Stimulated activated CD4-positive, alpha-beta T cell treated with anti-CD3 and anti-CD28 coated beads, Interleukin-4, amount 100 ng/mL, for 4 hours (primary cell): ENCODE measurements at places on chromosomes 13 and 19.

GRCh38 chr13:101085551-101085950 is 330.8 kb downstream of the NALCN start:
- DNase-seq, result no peak

DNA sequence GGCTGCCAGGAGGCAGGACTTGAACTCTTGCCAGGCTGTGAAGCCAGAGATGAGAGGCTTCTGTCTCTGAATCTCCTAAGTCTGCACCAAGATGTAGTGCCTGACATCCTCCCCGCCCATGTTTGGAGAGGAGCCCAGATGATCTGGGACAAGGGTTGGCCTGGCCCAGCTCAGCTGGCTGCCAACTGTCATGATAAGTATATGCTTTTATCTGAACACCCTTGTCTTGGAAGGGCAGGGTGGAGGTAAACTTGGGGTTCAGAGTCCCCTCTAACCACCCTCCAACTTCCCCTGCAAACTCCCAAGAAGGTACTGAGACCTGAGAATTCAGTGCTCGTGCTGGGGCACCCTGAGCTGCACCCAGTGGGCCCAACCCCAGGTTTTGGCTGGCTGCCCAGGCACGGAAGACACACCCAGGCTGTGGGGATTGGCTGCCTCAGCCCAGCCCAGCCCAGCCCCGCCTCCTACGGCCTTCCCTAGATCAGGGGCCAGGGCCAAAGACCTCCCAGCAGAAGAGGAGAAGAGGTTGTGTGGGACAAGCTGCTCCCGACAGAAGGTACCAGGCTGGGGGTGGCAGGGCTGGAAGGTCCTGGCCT is at the start of gene CYP4F12:
CYP4F12 (plus strand) TSS at position 508 of the 596 bp plus-strand sequence. CDS start 443 bp downstream, outside the sequence.
- DNase-seq, result peak; percentile 12

DNA sequence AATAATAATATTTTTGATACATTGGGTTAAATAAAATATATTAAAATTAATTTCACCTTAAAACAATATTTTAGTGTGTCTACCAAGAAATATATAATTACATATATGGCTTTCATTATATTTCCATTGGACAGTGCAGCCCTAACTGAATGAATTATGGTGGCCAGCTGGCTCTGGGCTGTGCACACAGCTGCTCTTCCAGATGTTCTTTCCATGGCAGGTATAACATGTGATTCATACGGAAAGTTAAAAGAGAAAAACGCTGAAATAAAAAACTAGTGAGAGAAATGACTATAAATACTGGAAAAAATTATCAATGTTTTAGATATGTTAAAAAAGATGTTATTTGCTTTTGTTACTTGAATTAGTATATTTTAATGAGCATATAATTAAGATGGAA is 216.3 kb downstream of the RGCC start:
- no peak for DNase-seq

DNA sequence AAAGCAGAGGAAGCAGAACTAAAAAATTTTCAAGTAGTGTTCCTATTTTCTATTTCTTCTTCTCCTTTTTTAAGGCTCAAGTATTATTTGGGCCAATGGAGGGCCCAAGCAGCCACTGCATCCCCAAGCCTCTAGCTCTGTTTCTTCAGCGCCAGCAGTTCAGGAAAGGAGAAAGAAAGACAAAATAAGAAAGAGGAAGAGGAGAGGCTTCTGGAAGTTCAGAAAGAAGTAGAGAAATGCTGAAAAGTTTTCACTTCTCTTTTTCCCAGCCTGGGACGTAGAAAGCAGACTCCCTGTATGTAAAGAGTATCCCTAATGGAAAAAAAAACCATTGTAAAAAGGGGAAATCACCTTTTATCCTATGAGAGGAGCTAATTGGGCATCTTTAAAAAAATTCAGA is 165.5 kb upstream of the KLF12 start:
- DNase-seq, result no peak

- DNase-seq, result no peak
These were observed 17.3 kb downstream of the NUFIP1 start for GRCh38 chr13:44971656-44972595.

DNA sequence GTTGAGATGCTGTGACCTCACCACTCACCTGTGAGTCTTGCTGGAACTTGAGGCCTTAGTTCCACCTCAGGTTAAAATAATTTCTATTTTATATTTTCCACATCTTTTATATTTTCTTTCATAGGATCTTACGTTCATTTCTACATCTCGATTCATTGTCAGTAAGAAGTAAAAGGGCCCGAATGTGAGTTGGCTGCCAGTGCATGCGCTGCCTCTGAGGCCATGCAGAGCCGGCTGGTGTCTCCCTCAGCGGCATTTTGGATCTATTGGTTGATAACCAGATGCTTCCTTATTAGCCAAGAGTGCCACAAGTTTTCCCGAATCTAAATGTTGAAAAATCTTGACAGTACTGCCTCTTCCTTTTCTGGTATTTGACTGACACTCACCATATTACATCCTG is 347.3 kb downstream of the TEX29 start:
- DNase-seq, result no peak

GRCh38 chr19:17441241-17442021 is 7.0 kb downstream of the TMEM221 start:
- peak; percentile 9 for DNase-seq

- DNase-seq, result no peak
These were observed 24.2 kb downstream of the ZNF829 start for GRCh38 chr19:36891768-36892357.

- DNase-seq, result no peak
These were observed 10.0 kb downstream of the SLC7A9 start for GRCh38 chr19:32859591-32859990.

DNA sequence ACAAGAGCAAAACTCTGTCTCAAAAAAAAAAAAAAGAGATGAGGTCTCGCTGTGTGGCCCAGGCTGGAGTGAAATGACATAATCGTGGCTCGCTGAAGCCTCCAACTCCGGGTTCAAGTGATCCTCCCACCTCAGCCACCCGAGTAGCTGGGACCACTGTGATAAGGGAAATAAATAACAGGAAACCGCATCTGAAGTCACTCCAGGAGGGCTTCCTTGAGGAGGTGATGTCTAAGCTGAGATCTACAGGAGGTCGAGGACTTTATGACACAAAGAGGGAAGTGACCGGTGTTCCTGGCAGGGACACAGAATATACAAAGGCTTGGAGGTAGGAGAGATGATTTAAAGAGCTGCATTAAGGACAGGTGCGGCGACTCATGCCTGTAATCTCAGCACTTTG is 8.9 kb upstream of the NR2F6 start:
- no peak for DNase-seq

DNA sequence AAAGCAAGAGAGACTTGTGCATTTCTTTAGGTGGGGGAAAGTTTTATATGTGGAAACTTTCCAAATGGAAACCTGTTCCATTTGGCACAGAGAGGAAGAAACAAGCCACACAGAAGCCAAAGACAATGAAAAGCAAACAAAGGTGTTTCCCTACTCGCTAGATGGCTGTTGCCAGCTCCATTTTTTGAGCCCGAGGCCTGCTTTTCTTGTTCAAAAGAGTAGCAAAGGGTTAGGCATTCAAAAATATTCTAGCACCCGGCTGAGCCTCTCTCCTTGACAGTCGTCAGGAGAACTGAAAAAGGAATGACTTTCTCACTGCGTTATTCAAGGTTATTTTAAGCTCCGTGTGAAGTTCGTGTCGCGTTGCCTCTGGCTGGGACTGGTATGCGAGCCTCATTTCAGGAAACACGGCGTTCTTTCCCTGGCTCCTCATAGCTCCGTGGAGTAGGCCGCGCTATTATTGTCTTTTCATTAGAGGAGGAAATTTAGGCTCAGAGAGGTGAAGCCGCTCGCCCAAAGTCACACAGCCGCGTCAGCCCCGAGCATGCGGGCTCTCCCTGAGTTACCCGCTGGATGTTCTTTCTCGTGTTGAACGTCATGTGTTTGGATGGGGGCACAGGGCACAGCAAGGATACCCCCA is 7.6 kb downstream of the TRPM4 start:
- no peak for DNase-seq

- DNase-seq, result no peak
These were observed 59.4 kb upstream of the WASF3 start for GRCh38 chr13:26497968-26498511.

DNA sequence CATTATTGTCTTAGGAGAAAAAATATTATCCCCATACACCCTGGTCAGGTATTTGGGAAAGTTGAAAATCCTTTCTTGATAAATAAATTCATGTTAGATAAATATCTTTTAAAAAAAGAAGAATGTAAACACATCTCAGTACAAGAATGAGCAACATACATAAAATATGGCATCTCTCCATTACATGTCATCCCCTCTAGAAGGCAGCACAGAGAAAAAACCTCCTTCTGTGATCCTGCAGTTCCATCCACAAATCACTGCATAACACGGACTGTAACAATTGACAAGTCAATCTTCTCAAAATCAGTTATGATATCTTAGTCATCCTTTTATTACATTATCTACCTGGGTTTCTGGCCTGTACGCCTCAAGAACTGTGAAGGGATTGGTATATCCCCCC is 683.9 kb upstream of the KLHL1 start:
- no peak for DNase-seq

DNA sequence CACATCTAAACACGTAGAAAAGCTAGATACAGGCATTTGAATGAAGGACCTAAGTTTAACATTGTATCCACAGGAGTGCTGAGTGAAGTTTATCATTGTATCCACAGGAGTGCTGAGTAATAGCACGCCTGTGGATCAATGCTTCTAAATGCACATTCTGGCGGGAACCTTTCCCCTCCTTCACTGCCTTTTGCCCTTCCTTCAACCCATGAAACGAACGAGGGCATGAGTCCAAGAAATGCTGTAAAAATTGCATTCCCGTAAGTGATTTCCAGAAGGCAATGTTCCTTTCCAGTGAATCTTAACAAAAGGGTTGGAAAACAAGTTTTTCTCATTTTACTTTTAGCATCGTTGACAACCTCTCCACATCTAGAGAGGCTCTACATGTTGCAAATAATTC is 88.1 kb downstream of the ZDHHC20 start:
- DNase-seq, result no peak

DNA sequence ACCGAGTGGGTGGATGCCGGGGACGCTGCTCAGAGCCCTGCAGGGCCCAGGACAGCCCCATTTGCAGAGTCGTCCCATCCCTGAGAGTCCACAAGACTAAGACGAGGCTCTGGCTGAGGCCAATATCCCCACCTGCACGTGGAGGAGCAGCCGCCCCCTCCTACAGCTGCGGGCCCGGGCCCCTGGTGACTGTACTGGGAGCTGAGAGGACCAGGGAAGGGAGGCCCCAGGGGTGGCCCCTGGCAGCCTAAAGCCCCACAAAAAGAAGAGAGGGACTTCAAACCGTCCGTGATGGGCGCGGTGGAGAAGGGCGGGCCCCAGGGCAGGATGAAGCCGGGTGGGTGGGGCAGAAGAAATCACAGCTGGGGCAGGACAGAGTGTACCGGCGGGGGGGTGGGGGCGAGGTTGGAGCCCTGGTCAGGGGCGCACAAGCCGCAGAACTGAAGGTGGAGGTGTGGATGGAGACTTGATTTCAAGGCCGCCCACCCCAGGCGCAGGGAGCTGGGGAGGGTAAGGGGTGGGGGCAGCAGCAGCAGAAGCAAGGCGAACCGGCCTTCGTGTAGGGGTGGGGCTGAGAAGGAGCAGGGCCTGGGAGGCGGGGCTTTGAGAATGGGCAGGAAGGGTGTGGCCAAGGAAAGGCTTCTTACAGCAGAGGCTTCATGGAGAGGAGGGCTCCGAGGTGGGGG is 12.9 kb downstream of the CFD start:
- peak; percentile 62 for DNase-seq

GRCh38 chr13:98528663-98529064 is 48.2 kb downstream of the STK24 start:
- no peak for DNase-seq

GRCh38 chr19:38250821-38251563 is 5.2 kb downstream of the PPP1R14A start:
- no peak for DNase-seq

- no peak for DNase-seq
These were observed 33.9 kb upstream of the NPAS1 start for GRCh38 chr19:46985542-46986415.

DNA sequence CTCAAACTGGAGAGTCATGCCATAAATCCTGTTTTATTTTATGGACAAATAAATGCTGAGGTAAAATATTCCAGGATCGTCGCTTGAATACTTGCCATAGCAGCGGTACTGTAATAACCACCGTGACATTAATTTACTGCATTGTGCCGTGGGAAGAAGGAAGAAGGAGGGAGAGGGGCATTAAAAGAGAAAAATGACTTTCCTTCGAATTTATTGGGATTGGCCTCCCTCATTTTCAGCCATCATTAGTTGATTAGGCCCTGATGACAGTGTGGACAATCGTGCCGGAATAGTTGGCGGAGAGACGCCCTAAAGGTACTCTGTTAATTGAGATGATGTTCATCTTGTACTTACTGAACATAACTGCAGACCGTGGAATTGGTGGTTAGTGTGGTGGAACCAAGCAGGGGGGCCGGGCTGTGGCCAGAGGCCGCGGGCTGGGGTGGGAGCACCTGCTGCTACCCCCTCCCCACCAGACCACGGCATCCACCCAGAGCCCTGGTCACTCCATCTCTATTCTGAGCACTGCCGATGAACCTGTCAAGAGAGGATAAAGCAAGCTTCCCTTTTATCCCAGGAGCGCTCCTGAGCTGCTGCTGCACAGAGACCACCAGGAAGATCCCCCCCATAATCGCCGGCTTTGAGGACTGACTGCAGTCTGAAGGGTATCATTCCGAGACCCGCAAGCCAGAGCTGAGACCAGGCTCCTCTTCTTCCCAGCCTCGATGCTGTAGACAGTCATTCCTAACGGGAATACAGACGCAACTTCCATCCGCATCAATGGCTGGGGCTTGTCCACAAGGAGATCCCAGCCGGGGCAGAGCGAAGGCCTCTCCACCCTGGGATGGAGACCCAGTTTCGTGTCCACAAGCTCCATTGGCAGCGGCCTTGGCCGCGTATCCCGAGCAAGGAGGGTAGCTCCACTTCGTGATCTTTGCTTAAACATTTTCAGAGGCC is 168.3 kb upstream of the TSHZ3 start:
- DNase-seq, result no peak

GRCh38 chr13:106213028-106213757 is 322.3 kb downstream of the EFNB2 start:
- DNase-seq, result no peak

GRCh38 chr13:66556306-66556705 is 673.8 kb downstream of the PCDH9 start:
- DNase-seq, result no peak

DNA sequence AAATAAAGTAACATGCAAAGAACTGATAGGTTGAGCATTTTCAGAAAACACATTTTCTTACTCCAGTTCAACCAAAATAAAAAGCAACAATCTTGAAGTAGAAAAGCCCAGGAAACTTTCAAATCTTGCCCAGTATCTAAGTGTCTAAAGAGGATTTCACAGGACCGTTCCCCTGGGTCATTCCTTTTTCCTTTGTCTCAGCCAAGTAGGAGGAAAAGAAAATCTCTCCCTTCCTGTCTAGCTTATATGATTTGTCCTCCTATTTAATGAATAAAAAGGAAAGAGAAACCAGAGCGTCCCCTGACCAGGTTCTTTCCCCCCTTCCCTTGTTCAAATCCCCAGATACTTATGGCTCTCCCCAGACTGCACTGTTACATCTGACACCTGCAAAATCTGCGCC is 248.0 kb downstream of the KCTD12 start:
- DNase-seq, result no peak

DNA sequence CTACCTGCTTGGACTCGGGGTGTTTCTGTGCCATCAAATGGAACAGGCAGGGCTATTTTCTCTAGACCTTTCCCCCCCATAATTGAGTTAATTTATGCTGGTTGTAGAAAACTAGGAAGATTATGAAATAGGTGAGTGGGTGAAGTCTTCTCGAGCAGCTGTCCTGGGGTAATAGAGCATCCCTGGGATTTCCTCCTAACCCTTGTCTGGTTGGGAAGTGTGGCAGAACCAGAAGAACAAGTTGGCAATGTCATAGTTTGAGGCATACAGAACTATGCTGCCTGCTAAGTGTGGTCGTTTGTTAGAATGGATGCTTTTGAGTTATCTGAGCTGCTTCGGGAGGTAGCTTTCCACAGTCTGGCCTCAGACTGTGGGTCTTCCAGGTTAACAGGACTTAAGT is 3.7 kb downstream of the GATAD2A start:
- DNase-seq, result no peak
